Islet precursor cell (in vitro differentiated cells): ENCODE measurements at places on chromosomes 2 and 18.

- no peak for DNase-seq
These were observed 1116.9 kb upstream of the CNTNAP5 start for GRCh38 chr2:122908159-122908558.

- DNase-seq = no peak
These were observed 6.0 kb downstream of the ENOSF1 start for GRCh38 chr18:706405-706804.

DNA sequence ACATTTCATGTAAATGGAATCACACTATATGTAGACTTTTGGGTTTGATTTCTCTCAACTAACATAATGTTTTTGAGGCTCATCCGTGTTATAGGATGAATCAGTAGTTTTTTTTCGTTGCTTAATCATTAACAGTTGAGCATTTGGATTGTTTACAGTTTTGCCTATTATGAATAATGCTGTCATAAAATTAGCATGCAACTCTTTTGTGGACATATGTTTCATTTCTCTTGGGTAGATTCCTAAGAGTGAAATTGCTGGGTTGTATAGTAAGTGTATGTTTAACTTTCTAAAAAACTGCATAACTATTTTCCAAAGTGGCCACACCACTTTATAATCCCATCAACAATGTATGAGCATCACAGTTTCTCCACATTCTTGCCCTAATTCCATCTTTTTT lies 7.7 kb upstream of the RHBDD1 start:
- DNase-seq = no peak

DNA sequence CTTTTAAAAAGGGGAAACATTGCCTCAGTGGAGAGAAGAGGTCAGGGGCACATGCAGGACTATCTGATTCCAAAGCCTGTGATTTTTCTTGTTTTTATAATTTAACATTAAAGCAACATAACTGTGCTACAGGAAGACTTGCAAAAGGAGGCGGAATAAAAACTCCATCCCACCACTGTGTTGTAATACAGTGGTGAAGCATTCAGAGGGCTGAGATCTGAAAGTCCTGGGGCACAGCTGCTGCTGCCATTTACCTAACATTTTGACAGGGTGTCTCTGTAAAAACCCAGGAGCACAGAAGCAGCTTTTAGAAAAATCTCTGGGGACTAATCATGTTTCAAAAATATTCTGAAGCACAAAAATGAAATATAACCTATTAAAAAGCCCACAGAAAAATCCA lies 97.6 kb downstream of the GRB14 start:
- DNase-seq = no peak

- no peak for DNase-seq
These were observed 1.4 kb downstream of the FARP2 start for GRCh38 chr2:241357531-241357930.

GRCh38 chr18:32379891-32380290 lies 90.8 kb downstream of the GAREM1 start:
- DNase-seq = no peak

DNA sequence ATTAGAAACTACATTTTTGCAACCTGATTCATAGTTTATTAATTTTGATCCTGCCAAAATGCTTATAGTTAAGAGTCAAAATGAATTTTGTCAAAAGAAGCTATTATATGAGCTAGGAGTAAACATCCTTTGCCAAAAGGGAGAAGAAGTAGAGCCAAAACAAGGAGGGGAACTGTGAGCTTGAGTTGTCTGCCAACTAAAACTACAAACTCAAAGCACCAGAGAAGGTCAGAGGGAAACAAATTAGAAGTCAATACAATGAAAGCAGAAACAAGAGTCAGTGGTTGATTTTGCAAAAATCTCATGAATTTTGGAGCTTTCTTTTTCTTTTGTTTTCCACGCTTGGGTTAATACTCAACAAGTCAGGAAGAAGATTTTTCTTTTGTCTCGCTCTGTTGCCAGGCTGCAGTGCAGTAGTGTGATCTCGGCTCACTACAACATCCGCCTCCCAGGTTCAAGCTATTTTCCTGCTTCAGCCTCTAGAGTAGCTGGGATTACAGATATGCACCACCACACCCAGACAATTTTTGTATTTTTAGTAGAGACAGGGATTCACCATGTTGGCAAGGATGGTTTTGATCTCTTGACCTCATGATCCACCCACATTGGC lies 508.5 kb downstream of the RIT2 start:
- no peak for DNase-seq

DNA sequence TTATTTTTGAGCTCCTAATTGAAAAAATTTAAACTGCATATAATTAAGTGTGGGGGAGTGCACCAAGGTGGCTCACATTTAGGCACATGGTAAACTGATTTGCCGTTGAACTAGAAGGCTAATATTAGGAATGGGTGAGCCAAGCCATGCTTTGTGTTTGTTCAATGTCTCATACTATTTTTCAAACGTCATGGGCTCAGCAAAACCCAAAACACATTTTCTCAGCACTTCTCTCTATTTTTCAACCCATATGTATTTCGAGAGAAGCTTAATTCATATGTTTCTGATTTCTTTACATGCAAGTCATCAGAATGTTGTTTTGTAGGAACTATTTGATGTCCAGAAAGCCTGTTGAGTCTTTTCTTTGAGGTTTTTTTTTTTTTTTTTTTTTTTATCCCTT lies 291.2 kb downstream of the TCF4 start:
- DNase-seq = no peak

DNA sequence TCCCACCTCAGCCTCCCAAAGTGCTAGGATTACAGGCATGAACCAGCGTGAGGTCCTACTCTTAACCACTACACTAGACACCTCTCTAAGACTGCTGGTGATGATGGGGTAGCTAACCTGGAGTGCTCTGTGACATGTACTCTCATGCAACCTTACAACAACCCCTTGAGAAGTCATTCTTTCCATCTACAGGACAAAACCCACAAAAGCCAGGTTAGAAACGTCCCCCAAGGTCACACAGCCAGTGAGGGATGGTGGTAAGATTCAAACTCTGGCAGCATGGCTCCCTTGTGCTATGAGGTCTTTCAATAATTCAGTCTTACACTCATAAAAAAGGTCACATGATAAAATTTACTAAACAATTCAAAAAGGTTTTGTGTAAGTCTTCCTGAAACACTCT lies 94.8 kb upstream of the SERTAD2 start:
- DNase-seq = no peak

DNA sequence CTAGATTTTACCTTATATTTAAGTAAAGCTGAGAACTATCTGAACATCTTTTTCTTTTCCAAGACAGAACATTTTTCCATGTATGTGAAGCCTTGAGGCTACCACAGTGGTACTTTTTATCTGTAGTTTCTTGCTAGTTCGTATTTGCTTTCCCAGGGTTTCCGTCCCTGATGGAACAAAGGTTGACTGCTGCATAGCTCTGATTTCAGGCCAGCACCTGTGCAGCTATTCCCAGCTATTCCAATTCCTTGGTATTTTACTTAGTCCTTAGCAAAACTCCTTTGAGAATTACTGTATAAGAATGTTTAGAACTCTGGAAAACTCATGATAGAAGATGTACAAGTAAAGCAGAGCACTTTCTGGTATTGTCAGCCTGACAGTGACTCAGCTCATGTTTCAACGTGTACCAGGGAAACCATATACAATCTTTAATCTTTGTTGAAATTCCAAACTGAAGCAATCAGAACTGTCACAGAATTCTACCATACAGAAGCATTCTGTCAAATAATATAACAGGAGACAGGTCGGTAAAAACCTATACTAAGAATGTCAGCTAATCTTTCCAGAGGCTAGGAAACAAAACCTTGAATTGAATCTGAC lies 162.2 kb downstream of the PKP4 start:
- no peak for DNase-seq

DNA sequence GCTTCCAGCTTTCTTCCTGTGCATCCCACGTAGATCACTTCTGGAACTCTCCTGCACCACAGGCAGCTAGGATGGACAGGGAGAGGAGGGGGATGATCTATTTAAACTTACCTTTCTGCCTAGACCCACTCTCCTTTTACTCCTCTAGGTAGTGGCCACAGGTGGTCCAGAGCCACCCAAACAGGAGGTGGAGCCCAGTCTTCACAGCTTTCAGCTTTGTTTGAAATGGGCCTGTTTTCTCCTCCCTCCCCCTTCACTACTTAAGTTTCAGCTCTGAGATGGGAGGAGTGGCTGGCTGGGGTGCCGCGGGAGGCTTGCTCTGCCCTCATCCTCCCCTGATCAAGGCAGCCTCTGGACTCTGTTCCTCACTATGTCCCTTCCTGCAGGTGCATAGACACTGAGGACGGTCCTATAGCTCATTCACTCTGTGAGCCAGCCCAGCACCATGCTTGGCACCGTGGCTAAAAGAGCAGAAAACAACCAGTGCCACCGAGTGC lies 12.6 kb upstream of the CELF4 start:
- DNase-seq = peak; percentile 44

GRCh38 chr2:127542231-127542630 lies 6.7 kb downstream of the MYO7B start:
- no peak for DNase-seq

DNA sequence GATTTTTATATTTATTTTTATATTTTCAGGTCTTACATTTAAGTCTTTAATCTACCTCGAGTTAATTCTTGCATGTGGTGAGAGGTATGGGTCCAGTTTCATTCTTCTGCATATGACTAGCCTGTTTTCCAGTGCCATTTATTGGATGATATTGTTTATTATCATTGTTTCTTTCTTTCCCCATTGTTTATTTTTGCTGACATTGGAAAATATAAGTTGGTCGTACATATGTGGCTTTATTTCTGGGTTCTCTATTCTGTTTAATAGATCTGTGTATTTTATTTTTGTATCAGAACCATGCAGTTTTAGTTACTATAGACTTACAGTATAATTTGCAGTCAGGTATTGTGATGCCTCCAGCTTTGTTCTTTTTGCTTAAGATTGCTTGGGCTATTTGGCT lies 113.4 kb upstream of the VWC2L start:
- DNase-seq = no peak

- no peak for DNase-seq
These were observed 84.9 kb upstream of the PMAIP1 start for GRCh38 chr18:59814891-59815290.

DNA sequence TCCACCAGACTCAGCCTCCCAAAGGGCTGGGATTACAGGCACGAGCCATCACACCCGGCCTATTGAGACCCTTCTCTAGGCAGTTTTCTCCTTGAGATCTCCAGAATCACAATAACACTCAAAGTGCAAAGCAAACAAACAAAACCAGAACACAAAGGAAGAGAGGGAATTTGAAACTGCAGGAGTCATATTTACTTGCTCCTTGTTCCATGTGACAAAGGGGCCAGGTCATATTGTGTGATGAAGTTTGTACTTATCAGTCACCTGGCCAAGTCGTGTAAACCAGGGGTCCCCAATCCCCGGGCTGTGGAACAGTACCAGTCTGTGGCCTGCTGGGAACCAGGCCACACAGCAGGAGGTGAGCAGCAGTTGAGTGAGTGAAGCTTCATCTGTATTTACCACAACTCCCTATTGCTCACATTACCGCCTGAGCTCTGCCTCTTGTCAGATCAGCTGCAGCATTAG lies 26.5 kb downstream of the SCYGR8 start:
- no peak for DNase-seq

GRCh38 chr18:49899657-49900330 lies 86.5 kb upstream of the ACAA2 start:
- no peak for DNase-seq

DNA sequence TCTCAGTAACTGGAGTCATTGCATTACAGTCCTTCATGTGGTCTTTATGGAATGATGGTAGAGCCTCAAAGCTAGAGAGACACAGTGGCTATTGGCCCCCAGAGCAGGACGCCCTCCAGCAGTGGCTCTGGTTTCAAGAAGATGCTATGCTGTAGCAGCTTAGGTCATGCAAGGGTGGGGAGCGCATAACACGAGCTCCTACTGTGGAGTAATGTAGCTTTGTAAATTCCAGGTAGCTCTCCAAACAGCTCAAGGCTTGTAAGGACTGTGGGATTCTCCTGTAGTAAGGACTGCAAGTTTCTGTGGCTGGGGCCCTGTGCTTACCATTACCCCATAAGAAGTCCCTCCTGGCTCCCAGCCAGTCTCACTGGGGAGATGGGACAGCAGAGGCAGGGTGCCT lies 15.6 kb downstream of the APLF start:
- DNase-seq = peak; percentile 86

- DNase-seq = peak; percentile 44
These were observed 56.2 kb downstream of the ANKMY1 start for GRCh38 chr2:240501531-240501991.

DNA sequence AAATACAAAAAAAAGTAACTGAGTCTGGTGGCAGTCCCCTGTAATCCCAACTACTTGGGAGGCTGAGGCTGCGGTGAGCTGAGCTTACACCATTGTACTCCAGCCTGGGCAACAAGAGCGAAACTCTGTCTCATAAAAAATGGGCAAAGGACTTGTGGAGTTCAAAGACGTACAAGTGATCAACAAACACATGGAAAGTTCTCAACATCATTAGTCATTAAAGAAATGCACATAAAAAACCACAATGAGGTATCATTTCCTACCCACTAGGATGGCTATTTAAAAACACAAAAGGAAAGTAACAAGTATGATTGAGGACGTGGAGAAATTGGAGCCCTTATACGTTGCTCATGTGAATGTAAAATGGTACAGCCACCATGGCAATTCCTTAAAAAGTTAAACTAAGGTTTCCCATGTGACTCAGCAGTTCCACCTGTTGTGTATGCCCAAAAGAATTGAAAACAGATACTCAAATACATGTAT lies 52.3 kb downstream of the RAB10 start:
- no peak for DNase-seq

- DNase-seq = peak; percentile 30
These were observed 6.0 kb downstream of the ATP6V1B1 start for GRCh38 chr2:70941701-70942100.

DNA sequence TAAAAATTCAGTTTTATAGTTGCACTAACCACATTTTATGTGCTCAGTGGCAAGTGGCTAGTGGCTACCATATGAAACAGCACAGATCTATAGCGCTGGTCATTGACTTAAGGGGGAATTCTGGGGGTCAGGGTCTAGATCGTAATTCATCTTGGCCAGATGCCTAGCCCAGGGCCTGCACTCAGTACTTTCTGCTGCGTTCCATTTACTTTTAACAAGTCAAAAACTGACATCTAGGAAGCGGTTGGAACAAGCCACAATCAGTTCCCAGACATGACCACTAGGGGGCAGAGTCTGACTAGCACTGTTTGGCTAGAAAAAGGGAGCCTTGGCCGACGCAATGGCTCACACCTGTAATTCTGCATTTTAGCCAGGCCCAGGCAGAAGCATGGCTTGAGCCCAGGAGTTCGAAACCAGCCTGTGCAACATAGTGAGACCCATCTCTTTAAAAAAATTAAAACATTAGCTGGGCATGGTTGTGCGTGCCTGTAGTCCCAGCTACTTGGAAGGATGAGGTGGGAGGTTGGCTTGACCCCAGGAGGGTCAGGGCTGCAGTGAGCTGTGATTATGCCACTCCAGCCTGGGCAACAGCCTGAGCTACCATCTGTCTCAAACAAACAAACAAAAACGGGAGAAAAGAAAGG lies 9.0 kb upstream of the TMBIM1 start:
- DNase-seq = peak; percentile 91

DNA sequence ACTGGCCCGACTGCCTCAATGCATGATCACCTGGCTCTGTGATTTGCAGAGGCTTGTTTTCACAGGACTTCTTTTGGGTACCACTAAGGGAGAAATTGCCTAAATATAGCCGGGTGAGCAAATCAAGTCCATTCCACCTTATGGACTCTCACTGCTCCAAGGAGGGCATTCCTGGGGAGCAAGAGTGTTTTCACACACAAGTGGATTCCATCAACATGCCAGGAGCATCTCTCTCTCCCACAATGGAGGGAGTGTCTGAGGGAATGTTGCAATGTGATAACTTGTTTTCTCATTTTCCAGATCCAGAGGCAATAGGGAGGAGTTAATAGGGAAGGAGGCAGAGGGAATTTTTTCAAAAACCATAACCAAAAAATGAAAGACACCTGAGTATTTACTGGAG lies 250.7 kb downstream of the SATB2 start:
- DNase-seq = no peak

GRCh38 chr18:56307354-56308170 lies 330.8 kb downstream of the TXNL1 start:
- DNase-seq = no peak
